ENCODE measurements at places on chromosomes 4 and X. TPM values are rescaled to one million over a fixed set of nuclear protein-coding genes. Genes with fewer than 3 reads are reported as not detected.

- no peaks in the 10 kb centered on the region for H3K36me3 ChIP-seq
- no peaks in the 10 kb centered on the region for H3K27me3 ChIP-seq
- H3K27ac ChIP-seq: no peak overlapping the region
- no peak overlapping the region for H3K4me3 ChIP-seq
Observed at GRCh38 chr4:15729910-15730533, 27.2 kb downstream of the BST1 start.

DNA sequence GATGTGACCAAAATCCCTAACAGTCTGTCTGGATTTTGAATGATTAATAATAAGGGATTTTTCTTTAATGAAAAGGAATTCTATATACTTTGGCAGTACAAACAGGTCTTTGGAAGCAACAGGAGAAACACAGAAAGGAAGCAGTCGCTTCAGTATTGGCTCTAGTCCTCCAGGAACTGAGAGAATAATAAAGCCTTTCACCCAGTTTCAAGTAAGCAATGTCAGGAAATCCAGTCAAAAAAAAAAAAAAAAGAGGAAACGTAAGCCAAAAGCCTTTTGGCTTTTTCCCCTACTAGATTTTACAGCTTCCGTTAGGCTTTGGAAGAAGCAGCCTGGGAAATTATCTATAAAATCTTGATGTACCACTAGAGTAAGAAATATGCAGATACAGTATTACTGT is 61.7 kb upstream of the HDAC8 start:
- H3K27me3 ChIP-seq: no peaks in the 10 kb centered on the region
- peaks cover 13% of the 10 kb centered on the region for H3K4me1 ChIP-seq
- H3K36me3 ChIP-seq: no peaks in the 10 kb centered on the region
- H3K4me3 ChIP-seq: no peak overlapping the region

- H3K4me1 ChIP-seq: no peaks in the 10 kb centered on the region
- no peak for DNase-seq
- no peak overlapping the region for H3K4me3 ChIP-seq
- H3K27me3 ChIP-seq: no peaks in the 10 kb centered on the region
- no peak overlapping the region for H3K27ac ChIP-seq
Observed at GRCh38 chr4:151799417-151800012, 38.7 kb upstream of the GATB start.

BEX1 gene
- total RNA-seq: 6.9 TPM

SYTL4 gene
- 188 TPM for total RNA-seq
